ENCODE measurements at places on chromosomes 3 and 15. TPM values are rescaled to one million over a fixed set of nuclear protein-coding genes. Genes with fewer than 3 reads are reported as not detected.

DNA sequence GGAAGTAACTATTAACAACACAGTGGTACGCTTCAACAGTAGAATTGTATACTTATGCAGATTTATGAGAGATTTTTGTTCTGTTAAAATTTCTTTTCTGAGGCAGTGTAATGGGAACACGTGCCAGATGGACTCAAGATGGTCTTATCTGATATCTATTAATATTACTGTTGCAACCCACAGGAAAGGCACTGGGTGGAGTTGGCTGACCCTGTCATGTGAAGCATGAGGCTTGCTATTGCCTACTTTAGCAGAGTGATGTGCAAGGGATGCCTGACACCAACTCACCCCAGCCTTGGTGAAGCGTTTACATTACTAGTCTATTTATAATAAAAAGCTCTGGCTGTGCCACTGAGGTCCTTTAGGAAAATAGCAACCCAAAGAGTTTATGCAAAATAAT, 19.8 kb upstream of the ARNT2 start:
- no peaks in the 10 kb centered on the region for H3K4me1 ChIP-seq
- no peak overlapping the region for H3K4me3 ChIP-seq
- no peak for DNase-seq
- H3K27me3 ChIP-seq, result no peaks in the 10 kb centered on the region

- no peak overlapping the region for H3K27ac ChIP-seq
- DNase-seq, result no peak
- H3K36me3 ChIP-seq, result no peaks in the 10 kb centered on the region
Observed at GRCh38 chr3:853489-853888, 239.3 kb upstream of the CNTN6 start.

The PLA2G4D gene
- not detected for total RNA-seq

The IL17RB gene
- not detected for total RNA-seq

DNA sequence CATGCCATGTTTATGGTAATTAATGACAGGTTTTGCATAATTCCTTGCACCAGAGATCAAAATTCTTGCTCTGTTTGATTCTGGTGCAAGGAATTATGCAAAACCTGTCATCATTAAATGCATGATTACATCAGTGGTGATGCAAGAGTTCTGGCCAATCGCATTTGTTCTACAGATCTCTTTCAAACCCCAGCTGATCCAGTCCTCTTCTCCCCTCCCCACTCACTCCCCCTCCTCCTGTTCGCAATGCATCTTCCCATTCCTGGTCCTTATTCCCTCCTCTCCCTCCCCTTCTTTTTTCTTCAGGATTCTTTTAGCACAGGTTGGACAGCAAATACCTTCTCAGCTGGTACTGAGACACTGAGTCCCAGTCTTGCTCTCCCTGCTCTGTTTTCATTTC, 82.1 kb downstream of the GABRB3 start:
- no peaks in the 10 kb centered on the region for H3K36me3 ChIP-seq
- no peaks in the 10 kb centered on the region for H3K27me3 ChIP-seq
- H3K4me3 ChIP-seq, result no peak overlapping the region
- no peak for DNase-seq
- H3K27ac ChIP-seq, result no peak overlapping the region

DNA sequence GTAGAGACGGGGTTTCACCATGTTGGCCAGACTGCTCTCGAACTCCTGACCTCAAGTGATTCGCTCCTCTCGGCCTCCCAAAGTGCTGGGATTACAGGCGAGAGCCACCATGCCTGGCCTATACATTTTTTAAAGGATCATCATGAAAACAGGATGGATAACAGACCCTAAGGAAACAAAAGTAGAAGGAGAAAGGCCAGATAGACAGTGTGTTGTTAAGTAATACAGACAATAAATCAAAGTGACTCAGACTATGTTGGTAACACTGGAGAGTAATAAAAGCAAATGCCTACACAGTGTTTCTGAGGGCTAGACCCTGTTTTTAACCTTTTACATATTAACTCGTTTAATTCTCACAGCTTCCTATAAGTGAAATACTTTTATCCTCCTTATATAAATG, 133.8 kb upstream of the MCTP2 start:
- peak overlapping the region; percentile 78 for H3K27ac ChIP-seq
- no peak for DNase-seq
- no peaks in the 10 kb centered on the region for H3K36me3 ChIP-seq
- no peaks in the 10 kb centered on the region for H3K4me1 ChIP-seq
- no peaks in the 10 kb centered on the region for H3K27me3 ChIP-seq
- no peak overlapping the region for H3K4me3 ChIP-seq

The GOLGA8J gene
- not detected for total RNA-seq

- H3K27me3 ChIP-seq, result no peaks in the 10 kb centered on the region
- no peaks in the 10 kb centered on the region for H3K36me3 ChIP-seq
- H3K4me3 ChIP-seq, result no peak overlapping the region
- no peak overlapping the region for H3K27ac ChIP-seq
- H3K4me1 ChIP-seq, result no peaks in the 10 kb centered on the region
- DNase-seq, result no peak
Observed at GRCh38 chr3:169952045-169952444, 14.6 kb upstream of the SEC62 start.

- no peak for DNase-seq
- H3K27me3 ChIP-seq, result peaks cover 4% of the 10 kb centered on the region
- H3K4me1 ChIP-seq, result no peaks in the 10 kb centered on the region
- no peak overlapping the region for H3K4me3 ChIP-seq
Observed at GRCh38 chr3:46356276-46356675, 2.4 kb downstream of the CCR2 start.

The NCBP2 gene
- 36.9 TPM for total RNA-seq

- peaks cover 9% of the 10 kb centered on the region for H3K4me1 ChIP-seq
- no peak overlapping the region for H3K27ac ChIP-seq
- H3K36me3 ChIP-seq, result no peaks in the 10 kb centered on the region
- H3K4me3 ChIP-seq, result no peak overlapping the region
Observed at GRCh38 chr3:8657804-8658305, 13.3 kb upstream of the SSUH2 start.

DNA sequence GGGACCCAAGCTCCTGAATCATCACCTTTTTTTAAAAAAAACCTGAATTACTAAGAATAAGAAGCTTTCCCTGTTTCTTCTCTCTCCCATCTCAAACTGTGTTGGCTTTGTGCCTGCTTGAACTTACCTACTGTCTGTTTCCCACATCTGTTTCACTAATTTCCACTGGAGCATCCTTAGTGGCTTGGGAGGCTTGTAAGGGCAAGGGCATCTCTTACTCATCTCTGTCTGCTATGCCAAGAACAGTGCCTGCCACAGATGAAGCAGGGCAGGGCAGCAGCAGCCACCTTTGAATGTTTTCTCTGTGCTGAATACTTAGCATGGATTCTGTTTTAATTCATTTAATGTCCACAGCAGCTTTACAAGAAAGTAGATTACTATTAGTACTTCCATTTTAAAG, 42.3 kb downstream of the SNRK start:
- H3K27me3 ChIP-seq, result no peaks in the 10 kb centered on the region
- H3K27ac ChIP-seq, result no peak overlapping the region
- H3K4me1 ChIP-seq, result peaks cover 49% of the 10 kb centered on the region
- DNase-seq, result no peak
- no peak overlapping the region for H3K4me3 ChIP-seq

GRCh38 chr3:45546716-45547701, 47.5 kb upstream of the LIMD1 start:
- DNase-seq, result no peak
- peak overlapping the region; percentile 20 for H3K27ac ChIP-seq
- H3K27me3 ChIP-seq, result no peaks in the 10 kb centered on the region
- H3K4me3 ChIP-seq, result no peak overlapping the region
- peaks cover 9% of the 10 kb centered on the region for H3K4me1 ChIP-seq

GRCh38 chr3:149898771-149899170, 71.9 kb downstream of the PFN2 start:
- H3K27ac ChIP-seq, result no peak overlapping the region
- no peaks in the 10 kb centered on the region for H3K27me3 ChIP-seq
- H3K4me1 ChIP-seq, result peaks cover 4% of the 10 kb centered on the region
- no peak for DNase-seq
- H3K36me3 ChIP-seq, result peaks cover 8% of the 10 kb centered on the region
- no peak overlapping the region for H3K4me3 ChIP-seq

DNA sequence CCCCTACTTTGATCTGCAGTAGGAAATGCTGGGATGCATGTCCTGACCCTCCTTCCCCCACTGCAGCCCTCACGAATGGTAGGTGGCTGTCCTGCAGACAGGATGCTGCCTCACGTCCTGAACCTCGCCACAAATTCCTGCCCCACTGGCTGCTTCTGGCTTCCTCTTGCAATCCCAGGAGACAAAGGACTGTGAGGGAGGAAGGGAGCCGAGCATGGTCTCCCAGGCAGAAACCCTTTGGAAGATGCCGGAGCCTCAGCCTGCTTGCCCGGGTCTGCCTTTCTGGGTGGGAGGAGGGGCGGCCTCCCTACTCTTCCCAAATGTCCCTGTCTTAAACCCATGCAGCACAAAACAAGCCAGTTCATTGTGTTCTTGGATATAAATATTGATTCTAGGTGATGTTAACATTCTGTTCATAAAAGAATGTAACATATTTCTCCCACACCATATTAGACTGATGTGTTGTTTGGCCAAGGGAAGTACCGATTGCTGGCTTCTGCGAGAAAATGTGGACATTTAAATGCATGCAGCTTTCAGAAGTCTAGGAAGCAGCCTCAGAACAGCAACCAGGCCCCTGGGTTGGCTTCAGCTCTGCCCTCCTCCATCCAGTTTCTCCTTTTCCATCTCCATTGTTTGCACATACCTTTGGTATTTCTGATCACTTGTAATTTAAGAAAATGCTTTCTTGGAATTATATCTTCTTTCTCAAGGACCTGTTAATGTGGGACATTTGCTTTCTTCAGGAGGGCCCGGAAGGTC, 75.3 kb downstream of the HMG20A start:
- no peak overlapping the region for H3K4me3 ChIP-seq
- H3K27me3 ChIP-seq, result no peaks in the 10 kb centered on the region
- H3K27ac ChIP-seq, result peak overlapping the region; percentile 20
- H3K4me1 ChIP-seq, result peaks cover 25% of the 10 kb centered on the region

The C3orf20 gene
- not detected for total RNA-seq

The PLSCR2 gene
- total RNA-seq, result not detected

The PSTPIP1 gene
- 7.9 TPM for total RNA-seq

The CYP1A2 gene
- total RNA-seq, result not detected

DNA sequence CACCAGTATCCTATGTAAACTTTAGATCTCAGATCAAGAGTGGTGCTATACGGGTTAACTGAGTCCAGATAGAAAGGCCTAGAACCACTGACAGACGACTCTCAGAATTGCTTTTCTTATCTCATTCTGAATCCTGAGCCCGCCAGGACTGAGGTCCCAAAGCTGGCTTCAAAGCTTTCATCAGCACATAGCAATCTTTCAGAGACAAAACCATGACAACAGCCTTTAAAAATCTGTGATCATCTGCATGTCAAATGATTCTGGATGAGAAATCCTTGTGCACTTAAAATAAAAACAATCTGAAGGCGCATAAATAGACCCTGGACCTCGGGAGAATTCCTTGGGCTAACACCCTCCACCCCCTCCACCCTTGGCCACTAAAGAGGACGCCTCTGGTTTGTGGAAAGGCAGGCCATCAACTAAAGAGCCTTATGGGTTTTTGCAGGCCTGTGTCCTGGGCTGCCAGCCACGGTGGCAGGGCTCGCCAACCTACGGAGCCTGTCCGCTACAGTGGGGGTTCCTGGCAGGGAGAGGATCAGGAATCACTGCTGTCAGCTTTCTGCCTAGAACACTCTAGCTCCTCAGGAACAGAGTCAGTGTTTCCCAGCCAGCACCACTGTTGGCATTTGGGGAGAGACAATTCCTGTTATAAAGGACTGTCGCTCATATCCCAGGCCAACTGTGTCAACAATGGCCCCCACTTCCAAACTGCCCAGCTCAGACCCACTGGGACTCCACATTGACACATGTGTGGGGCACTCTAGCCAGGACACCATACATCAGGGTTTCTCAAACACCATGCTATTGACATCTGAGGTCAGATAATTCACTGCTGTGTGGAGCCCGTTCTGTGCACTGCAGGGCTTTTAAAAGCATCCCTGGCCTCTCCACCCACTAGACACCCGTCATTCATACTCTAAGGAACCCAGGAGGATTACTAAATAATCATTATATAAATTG, 20.2 kb downstream of the TLE3 start:
- peaks cover 17% of the 10 kb centered on the region for H3K4me1 ChIP-seq
- DNase-seq, result no peak
- no peaks in the 10 kb centered on the region for H3K27me3 ChIP-seq
- peaks cover 34% of the 10 kb centered on the region for H3K36me3 ChIP-seq
- H3K27ac ChIP-seq, result peak overlapping the region; percentile 36
- no peak overlapping the region for H3K4me3 ChIP-seq

DNA sequence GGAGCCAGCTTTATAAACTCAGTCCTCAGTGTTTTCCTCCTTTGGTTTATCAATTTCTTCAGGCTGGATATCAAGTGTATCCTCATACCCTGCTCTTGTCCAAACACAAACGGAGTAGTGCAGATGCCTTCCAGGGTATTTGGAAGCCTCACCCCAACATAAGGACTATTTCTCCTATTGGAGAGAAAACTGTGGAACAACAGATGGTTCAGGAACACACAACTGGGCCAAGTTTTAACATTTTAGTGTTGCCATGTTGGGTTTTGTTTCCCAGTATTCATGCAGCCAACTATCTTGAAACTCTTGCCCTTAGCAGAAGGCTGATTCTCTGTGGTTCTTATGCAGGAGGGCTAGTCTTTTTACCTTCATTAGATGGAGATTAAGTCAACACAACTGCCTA, 398.1 kb downstream of the GABRB3 start:
- no peaks in the 10 kb centered on the region for H3K4me1 ChIP-seq
- DNase-seq, result no peak
- H3K36me3 ChIP-seq, result no peaks in the 10 kb centered on the region
- no peak overlapping the region for H3K27ac ChIP-seq
- H3K27me3 ChIP-seq, result no peaks in the 10 kb centered on the region

DNA sequence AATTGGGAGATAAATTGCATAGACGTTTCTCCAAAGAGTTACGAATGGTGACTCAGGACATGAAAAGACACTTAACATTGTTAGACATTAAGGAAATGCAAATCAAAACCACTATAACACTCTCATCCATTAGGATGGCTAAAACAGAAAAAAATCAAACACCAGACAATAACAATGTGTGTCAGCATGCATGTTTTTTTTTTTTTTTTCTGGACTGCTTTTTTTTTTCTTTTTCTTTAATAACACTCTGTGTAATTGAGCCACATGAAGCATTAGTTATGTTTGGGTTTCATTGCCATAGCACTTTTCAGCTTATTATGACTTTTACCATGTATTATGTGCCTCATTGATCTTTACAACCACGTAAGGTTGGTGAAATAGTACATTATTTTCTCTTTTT, 95.0 kb downstream of the NFKBIZ start:
- H3K27me3 ChIP-seq, result no peaks in the 10 kb centered on the region
- no peak overlapping the region for H3K27ac ChIP-seq
- H3K36me3 ChIP-seq, result no peaks in the 10 kb centered on the region

DNA sequence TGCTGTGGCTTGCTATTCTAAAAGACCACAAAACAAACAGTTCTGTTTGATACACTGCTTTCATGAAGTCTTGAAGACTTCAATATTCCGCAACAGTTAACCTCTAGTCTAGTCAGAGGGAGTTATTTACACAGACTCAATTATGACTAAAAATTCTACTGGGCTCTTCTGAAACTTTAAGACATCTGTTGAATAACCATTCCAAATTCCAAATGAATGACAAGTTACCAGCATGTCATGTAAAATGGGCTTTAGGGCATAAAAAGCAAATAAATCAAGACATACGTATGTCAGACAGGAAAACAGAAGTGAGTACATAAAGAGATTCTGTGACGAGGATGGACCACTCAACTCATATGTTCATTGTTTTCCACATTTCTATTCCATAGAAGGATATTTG, 93.9 kb downstream of the PLOD2 start:
- no peak overlapping the region for H3K4me3 ChIP-seq
- H3K36me3 ChIP-seq, result no peaks in the 10 kb centered on the region
- H3K27ac ChIP-seq, result no peak overlapping the region
- DNase-seq, result no peak
- no peaks in the 10 kb centered on the region for H3K4me1 ChIP-seq

GRCh38 chr3:100516232-100516631, 23.8 kb downstream of the TMEM45A start:
- no peaks in the 10 kb centered on the region for H3K27me3 ChIP-seq
- no peaks in the 10 kb centered on the region for H3K36me3 ChIP-seq
- H3K27ac ChIP-seq, result no peak overlapping the region
- no peaks in the 10 kb centered on the region for H3K4me1 ChIP-seq
- H3K4me3 ChIP-seq, result no peak overlapping the region

Measured in transverse colon (tissue), 4 donors.